ENCODE measurements at places on chromosomes 4 and X. TPM values are rescaled to one million over a fixed set of nuclear protein-coding genes. Genes with fewer than 3 reads are reported as not detected.

- no peak overlapping the region for H3K27ac ChIP-seq
- peaks cover 12% of the 10 kb centered on the region for H3K4me1 ChIP-seq
- no peaks in the 10 kb centered on the region for H3K36me3 ChIP-seq
- H3K27me3 ChIP-seq, result peaks cover 14% of the 10 kb centered on the region
These were observed 8.9 kb upstream of the CCNG2 start for GRCh38 chr4:77148078-77148477.

DNA sequence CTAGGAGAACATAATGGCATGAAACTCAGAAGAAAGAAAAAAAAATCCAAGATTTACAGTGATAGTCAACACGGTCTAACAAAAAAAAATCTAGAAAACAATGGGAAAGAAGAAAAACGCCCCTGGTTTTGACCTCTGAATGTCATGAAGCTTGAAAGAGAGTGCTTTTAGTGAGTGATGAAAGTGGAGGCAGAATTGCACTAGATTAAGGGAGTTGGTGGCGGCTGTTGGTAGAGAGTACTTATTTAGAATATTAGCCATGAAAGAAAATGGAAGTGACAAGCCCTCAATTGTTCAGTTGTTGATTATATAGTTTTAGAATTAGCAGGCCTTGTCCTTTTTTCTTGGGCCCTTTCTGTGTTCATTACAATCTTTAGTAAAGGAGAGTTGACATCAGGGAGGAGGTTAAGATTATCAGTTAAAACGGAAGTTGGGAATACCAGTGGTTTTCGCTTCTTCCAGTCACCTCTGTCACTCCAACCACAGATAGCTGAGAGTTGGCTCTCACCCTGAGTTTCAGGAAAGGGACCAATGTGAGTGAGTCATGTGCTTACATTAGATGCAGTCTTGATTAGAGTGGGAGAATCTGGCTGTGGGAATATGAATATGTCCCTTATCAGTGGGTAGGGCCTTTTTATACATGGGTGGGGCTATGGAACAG lies 29.7 kb downstream of the EREG start:
- no peak overlapping the region for H3K27ac ChIP-seq
- H3K4me3 ChIP-seq, result no peak overlapping the region
- H3K27me3 ChIP-seq, result peaks cover 13% of the 10 kb centered on the region
- peaks cover 8% of the 10 kb centered on the region for H3K4me1 ChIP-seq

DNA sequence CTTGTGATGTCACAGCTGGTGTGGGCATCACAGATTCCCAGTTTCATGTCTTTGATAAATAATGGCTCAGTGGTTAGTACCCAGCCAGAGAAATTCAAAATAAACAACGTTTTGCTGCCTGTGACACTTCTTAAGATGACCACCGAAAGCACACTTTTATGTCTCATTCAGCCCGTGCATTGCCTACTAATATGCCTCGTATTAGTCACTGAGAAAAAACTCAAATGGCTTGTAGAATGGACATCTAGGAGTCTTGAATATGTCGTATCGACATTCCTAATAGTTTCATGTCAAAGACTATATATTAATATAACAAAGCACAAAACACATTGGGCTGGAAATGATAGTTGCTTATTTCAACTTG lies 103.9 kb upstream of the FAT1 start:
- no peaks in the 10 kb centered on the region for H3K4me1 ChIP-seq
- no peaks in the 10 kb centered on the region for H3K27me3 ChIP-seq
- H3K27ac ChIP-seq, result no peak overlapping the region
- H3K4me3 ChIP-seq, result no peak overlapping the region

DNA sequence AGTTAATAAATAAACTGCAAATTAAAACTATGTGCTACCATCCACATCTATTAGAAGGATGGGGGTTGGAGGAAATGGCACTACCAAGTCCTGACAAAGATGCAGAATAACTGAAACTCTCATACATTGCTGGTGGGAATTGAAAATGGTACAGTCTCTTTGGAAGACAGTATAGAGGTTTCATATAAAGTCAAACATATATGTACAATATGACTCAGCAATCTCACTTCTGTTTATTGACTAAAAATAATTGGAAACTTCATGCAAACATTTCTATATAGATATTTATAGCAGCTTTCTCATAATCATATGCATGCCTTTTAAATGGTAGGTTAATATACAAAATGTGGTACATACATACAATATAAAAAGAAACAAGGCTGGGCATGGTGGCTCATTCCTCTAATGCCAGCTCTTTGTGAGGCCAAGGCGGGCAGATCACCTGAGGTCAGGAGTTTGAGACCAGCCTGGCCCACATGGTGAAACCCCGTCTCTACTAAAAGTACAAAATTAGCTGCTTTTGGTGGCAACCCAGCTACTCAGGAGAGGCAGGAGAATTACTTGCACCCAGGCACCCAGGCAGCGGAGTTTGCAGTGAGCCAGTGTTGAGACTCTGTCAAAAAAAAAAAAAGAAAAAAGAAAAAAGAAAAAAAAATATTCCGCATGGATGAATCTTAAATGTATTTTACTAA lies 225.0 kb upstream of the CXXC4 start:
- no peak overlapping the region for H3K27ac ChIP-seq
- H3K36me3 ChIP-seq, result no peaks in the 10 kb centered on the region
- H3K4me3 ChIP-seq, result no peak overlapping the region
- DNase-seq, result no peak
- H3K4me1 ChIP-seq, result no peaks in the 10 kb centered on the region

DNA sequence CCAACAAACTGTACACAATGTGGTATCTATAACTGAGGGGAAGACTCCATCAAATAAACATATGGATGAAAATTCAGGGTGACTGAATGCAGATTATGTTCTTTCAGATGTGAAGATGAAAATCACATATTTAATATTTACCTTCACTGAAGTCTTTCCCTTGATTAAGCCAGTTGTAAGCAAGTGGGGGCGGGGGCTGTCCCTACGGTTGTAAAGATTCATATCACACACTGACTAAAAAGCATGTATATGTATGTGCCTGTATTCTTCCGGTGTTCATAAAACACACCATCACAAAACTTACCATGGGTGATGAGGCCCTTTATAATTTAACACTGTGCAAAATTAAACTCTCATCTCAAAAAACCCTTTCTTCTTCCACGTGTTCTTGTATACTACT lies 1.3 kb downstream of the TAB3 start:
- peak overlapping the region; percentile 62 for H3K27ac ChIP-seq
- peaks cover 19% of the 10 kb centered on the region for H3K4me1 ChIP-seq
- H3K27me3 ChIP-seq, result no peaks in the 10 kb centered on the region
- no peak for DNase-seq
- peaks cover 2% of the 10 kb centered on the region for H3K36me3 ChIP-seq
- H3K4me3 ChIP-seq, result peak overlapping the region; percentile 92

DNA sequence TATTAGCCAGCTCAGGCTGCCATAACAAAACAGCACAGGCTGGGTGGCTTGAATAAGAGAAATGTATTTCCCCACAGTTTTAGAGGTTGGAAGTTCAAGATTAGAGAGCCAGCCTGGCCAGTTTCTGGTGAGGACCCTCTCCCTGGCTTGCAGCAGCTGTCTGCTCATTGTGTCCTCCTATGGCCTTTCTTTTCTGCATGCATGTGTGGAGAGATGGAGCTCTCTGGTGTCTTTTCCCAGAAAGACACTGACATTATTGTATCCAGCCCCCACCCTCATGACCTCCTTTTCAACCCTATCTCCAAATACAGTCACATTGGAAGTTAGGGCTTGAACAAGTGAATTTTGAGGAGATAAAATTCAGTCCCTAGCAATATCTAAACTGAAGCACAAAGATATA lies 263.8 kb upstream of the PABPC4L start:
- H3K27ac ChIP-seq, result no peak overlapping the region
- no peaks in the 10 kb centered on the region for H3K4me1 ChIP-seq
- no peak for DNase-seq
- no peak overlapping the region for H3K4me3 ChIP-seq

DNA sequence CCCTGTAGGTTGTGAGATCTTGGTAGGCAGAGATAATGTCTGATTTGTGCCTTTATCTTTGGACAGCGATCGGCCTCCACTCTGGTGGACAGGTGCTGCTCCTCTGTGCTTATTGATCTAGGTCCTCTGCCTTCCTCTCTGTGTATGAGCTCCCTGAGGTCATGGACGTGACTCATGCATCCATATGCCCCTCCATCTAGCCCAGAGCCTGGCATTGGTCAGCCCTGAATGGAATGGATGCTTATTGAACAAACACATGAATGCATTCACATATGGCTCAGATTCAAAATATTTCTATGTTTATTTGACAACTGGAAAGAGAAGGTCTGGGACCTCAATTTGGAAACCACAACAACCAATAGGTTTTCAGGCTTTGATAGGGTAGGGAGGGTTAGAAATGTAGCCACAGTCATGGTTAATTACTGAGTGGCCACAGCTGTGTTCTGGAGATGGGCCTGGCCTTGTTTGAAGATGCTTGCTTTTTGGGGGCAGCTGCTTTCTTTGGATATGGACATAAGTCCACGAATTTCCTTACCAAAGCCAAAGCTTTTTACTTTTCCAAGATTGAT lies 76.2 kb downstream of the SEL1L3 start:
- no peak overlapping the region for H3K4me3 ChIP-seq
- DNase-seq, result no peak
- no peaks in the 10 kb centered on the region for H3K27me3 ChIP-seq
- H3K27ac ChIP-seq, result no peak overlapping the region
- H3K4me1 ChIP-seq, result peaks cover 6% of the 10 kb centered on the region

- peaks cover 10% of the 10 kb centered on the region for H3K36me3 ChIP-seq
- H3K4me3 ChIP-seq, result peak overlapping the region; percentile 95
- DNase-seq, result peak; percentile 60
- no peaks in the 10 kb centered on the region for H3K27me3 ChIP-seq
- H3K4me1 ChIP-seq, result peaks cover 27% of the 10 kb centered on the region
- H3K27ac ChIP-seq, result peak overlapping the region; percentile 100
These were observed 3.5 kb downstream of the TMSB4X start for GRCh38 chrX:12978205-12979025.

GRCh38 chr4:173821036-173821435 lies 291.0 kb upstream of the HAND2 start:
- H3K4me3 ChIP-seq, result no peak overlapping the region
- H3K36me3 ChIP-seq, result no peaks in the 10 kb centered on the region
- peaks cover 9% of the 10 kb centered on the region for H3K27me3 ChIP-seq
- no peak overlapping the region for H3K27ac ChIP-seq
- no peaks in the 10 kb centered on the region for H3K4me1 ChIP-seq

CLNK gene
- 0.12 TPM for total RNA-seq

PCDH10 gene
- not detected for total RNA-seq

GRSF1 gene
- total RNA-seq, result 42.0 TPM

MEPE gene
- total RNA-seq, result not detected

USP51 gene
- 1.5 TPM for total RNA-seq

POLA1 gene
- total RNA-seq, result 8.7 TPM

Data from T-helper 17 cell (primary cell).